Activated CD4-positive, alpha-beta T cell treated with anti-CD3 and anti-CD28 coated beads, Interleukin-2, amount 50 U/mL, for 48 hours (primary cell): ENCODE measurements at places on chromosomes 12 and 14.

DNA sequence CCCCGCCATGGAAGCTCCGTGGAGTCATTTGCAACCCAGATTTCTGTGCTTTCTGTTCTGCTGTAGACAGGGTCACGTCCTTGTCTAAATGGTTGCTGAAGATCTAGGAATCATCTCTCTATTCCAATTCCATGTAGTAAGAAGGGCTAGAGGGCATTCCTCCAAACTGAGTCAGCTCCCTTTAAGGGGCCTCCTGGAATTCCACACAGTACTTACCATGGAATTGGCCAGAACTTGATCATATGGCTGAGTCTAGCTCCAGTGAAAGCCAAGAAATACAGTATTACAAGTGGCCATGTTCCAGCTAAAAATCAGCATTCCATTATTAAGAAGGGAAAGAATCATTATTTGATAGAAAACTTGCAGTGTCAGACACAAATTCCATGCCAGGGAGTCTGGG is 171.9 kb downstream of the PRKCH start:
- DNase-seq: no peak

GRCh38 chr12:79424109-79424721 is 266.5 kb downstream of the PAWR start:
- DNase-seq: no peak

DNA sequence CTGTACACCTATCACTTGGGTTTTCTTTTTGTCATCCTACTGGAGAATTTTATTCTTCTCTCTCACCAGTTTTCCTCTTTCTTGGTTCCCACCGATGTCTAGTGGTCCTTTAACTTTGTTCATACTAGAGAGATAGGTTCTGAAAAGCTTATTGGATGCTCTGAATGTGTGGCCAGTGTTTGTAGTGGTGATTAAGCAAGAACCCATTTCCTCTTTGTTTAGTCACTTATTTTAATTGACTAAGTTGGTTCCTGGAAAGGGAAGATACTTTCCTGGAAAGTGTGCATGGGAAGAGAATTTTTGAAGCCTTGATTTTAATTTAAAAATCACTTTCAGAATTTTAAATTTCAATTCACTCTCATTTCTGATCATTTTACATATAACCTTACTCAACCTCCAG is 127.2 kb downstream of the OTOGL start:
- DNase-seq: no peak

- DNase-seq: no peak
Measured at GRCh38 chr12:51832354-51833107, 16.0 kb downstream of the FIGNL2 start.

- DNase-seq: no peak
Measured at GRCh38 chr14:65462411-65462810, 49.9 kb downstream of the FUT8 start.

- DNase-seq: no peak
Measured at GRCh38 chr14:68463705-68464374, 329.0 kb downstream of the ZFP36L1 start.
